Stimulated activated CD4-positive, alpha-beta T cell treated with anti-CD3 and anti-CD28 coated beads, TNF-alpha, amount 100 ng/mL, for 24 hours (primary cell): ENCODE measurements at places on chromosomes 4 and X.

DNA sequence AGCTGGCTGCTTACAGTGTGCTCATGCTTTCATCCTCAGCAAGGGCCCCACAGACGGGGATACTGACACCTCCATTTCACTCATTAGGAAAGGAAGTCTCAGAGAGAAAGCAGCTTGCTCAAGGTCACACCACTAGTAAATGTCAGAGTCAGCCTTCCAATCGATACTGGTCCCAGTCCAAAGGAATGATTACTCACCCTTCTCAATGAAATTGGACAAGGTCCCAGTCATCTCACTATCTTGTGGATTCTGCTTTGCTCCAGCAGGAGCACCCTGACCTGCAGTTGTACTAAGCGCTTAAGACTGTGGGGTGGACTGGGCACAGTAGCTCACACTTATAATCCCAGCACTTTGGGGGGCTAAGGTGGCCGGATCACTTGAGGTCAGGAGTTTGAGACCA is 132.2 kb upstream of the SLC34A2 start:
- no peak for DNase-seq

GRCh38 chr4:74032064-74032463 is 6.4 kb downstream of the CXCL3 start:
- no peak for DNase-seq

DNA sequence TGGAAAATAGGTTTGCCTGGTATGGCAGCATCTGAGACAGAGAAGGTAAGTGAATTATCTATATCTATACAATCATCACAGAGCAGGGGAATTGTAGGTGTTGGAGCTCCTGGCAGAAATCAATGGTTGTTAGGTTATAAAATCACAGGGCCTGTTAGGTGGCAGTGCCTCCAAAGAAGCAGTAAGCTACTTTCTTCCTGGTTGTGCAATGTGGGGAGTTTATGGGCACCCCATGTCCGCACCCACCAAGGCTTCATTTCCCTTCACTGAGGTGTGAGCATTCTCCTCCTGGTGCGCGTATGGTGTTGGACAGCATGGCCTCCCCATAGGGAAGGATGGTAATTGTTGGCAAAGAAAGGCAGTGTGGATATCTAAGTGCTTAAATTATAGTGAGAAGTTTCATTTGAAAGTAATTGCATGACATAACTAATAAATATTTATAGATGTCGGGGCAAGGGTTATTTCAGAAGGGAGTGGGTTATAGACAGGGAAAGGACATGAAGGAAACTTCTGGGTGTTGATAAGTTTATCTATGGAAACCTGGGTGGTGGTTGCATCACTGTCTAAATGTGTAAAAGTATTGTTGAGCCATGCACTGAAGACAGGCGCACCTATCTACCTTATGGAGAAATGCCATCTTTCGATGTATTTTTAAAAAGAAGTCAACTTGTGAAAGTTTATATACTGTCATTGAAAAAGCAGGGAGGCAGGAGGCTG is 153.7 kb downstream of the FRAS1 start:
- DNase-seq: no peak

- DNase-seq: no peak
These were observed 73.2 kb upstream of the AMOT start for GRCh38 chrX:112913807-112914206.

DNA sequence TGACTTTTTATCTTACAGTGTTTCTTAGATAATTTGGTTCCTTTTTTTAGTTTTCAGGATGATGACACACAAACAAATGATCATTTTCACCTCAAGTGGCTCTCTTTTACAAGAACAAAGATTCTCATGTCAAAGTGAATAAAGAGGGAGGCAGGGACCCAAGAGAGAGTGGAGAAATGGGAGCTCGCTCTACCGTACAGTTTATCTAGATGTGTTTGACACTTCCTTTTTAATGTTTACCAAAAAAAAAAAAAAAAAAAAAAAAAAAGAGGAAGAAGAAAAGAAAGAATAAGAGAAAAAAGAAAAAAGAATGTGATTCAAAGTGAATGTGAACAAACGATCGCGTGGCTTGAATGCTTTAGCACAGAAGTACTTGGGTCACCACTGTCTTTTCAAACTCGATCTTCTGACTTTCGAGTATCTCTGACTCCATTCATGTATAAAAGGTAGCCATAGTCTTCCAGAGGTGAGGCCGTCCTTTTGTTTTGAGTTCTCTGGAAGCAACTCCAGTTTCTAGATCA is 75.6 kb upstream of the GRXCR1 start:
- DNase-seq: no peak

GRCh38 chrX:140526171-140526570 is 21.3 kb upstream of the SOX3 start:
- DNase-seq: no peak

DNA sequence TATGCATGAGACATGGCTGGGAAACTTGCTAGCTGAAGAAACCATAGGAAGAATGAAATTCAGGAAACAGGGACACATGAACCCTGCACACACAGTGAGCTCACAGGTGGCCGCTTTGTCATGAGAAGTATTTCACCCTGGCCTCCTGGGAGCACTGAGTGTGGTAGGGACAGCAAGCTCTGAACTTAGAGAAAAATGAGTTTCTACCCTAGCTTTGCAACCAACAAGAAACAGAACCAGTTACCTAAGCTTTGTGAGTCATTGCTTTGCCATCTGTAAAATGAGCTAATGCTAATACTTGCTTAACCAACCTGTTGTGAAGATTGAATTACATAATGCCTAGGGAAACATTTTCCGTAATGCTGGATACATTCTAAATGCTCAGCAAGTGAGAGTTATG is 206.6 kb upstream of the HS3ST1 start:
- no peak for DNase-seq

DNA sequence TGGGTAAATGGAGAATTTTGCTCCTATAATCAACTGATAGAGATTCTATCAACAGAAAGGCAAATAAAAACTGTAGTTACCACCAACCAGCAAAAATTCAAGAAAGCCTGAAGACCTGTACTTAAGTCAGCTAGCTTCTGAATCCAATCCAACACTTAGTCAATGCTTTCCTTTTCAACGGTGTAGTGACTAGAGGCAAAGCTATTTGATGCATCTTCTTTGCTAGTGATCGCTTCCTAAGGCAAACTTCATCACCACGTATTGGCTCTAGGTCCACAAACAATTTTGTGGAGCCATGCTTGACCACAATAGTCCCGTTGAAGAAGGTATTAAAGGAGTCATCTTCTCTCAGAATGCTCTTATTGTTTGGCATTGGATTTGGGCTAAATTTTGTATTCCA is 25.0 kb upstream of the UBA6 start:
- DNase-seq: no peak

- DNase-seq: no peak
These were observed 1.0 kb upstream of the TLR1 start for GRCh38 chr4:38805530-38806145.

- no peak for DNase-seq
These were observed at the start of gene SH3D19 for GRCh38 chr4:151325111-151325948. TSS of gene SH3D19 (minus strand) at chr4:151325605. CDS start at chr4:151325352, 253 bp downstream.

DNA sequence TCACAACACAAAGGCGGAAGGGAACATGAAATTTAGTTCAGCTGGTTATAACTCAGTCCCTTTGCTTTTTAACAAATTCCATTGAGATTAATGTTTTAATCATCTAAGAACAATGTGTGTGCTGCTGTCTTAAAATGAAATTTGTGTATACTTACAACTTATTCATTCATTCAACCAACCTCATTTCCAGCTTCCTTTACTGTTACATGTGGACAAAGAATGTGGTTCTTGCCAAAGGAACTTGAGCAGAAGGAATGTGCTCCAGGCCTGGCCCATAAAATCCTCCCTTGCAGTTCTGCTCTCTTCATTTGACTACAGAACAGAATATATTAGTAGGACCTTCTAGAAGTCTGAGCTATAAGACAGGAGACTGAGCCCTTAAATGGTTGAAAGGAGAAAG is 176.8 kb upstream of the GLRA2 start:
- DNase-seq: no peak

- no peak for DNase-seq
These were observed 56.4 kb upstream of the SCML1 start for GRCh38 chrX:17680732-17681413.

GRCh38 chr4:142112451-142112850 is 476.1 kb downstream of the IL15 start:
- no peak for DNase-seq

- no peak for DNase-seq
These were observed 17.8 kb downstream of the TMSB15A start for GRCh38 chrX:102498732-102499131.

GRCh38 chrX:26586570-26586969 is 370.6 kb downstream of the MAGEB5 start:
- no peak for DNase-seq

- no peak for DNase-seq
These were observed 244.6 kb upstream of the BOD1L1 start for GRCh38 chr4:13872155-13872554.

DNA sequence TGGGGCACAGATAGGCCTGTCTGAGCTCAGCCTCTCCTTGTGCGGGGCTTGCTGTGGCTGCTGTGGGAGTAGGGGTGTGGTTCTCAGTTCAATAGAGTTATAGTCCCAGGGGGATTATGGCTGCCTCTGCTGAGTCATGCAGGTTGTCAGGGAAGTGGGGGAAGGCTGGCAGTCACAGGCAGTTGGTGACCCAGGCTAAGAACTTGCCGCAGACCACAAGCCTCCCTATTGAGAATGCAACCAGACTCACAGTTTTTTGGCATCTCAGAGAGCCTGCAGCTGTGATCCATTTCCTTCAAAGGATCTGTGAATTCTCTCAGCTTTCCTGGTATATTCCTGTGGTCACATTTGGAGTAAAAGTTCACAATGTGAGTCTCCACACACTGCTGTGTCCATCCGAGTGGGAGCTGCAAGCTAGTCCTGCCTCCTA is 364.9 kb downstream of the ZNF674 start:
- DNase-seq: no peak

GRCh38 chr4:114334884-114335330 is 263.7 kb upstream of the UGT8 start:
- DNase-seq: no peak

DNA sequence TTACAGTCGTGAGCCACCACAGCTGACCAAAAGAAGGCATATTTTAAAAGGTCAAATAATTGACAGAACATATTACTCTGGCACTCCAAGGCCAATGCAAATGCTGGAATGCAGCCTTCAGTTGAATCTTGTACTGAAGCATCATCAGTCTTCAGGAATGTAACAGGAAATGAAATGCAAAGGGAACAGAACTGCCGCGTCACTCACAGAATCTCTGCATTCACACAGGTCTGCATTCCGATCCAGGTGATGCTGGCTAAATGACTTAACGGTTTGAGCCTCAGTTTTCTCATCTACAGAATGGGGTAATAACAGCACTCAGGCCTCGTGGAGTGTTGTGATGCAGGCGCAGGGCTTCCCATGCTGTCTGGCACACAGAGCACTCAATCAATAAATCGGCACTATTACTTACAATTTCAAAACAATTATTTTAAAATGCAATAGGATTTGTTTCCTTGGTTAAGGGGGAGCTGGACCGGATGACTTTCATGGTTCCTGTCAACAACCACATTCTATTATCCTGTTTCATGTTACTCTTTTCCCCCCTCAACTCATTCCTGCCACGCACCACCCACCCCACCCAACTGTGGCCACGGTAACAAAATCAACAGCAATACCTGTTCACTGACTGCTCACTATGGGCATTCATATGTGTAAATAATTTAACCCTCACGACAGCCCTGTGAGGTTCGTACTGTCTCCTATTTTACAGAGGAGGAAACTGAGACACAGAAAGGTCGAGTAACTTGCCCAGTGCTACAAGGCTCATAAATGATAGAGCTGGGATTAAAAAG is 32.4 kb downstream of the IGFBP7 start:
- no peak for DNase-seq

DNA sequence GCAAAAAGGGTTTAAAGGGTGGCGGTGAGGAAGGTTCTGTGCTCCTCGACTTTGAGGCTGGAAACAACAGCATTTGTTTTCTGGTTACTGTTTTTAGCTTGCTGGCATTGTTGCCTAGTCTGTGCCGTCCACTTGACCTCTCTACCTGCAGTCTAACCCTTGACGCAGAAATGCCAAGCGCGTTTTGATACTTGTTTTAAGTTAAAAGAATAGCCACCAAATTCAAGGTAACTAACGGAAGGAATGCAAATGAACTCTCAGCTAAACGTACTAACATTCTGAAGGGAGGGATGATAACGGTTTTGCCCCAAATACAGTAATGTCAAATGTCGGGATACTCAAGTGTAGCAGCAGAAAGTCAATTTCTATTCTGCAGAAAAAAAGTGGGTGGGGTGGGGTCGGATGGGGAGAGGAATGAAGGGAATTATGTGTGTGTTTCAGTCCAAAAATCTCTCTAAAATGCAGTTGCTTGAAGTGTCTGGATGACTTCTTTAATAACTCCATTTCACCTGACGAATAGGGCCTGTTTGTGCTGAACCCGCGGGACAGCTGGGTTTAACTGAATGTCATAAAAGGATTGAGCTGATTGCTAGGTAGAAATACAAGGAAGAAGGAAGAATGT is 3.4 kb upstream of the NKX6-1 start:
- no peak for DNase-seq

GRCh38 chrX:19775830-19776485 is 111.4 kb downstream of the SH3KBP1 start:
- DNase-seq: no peak

DNA sequence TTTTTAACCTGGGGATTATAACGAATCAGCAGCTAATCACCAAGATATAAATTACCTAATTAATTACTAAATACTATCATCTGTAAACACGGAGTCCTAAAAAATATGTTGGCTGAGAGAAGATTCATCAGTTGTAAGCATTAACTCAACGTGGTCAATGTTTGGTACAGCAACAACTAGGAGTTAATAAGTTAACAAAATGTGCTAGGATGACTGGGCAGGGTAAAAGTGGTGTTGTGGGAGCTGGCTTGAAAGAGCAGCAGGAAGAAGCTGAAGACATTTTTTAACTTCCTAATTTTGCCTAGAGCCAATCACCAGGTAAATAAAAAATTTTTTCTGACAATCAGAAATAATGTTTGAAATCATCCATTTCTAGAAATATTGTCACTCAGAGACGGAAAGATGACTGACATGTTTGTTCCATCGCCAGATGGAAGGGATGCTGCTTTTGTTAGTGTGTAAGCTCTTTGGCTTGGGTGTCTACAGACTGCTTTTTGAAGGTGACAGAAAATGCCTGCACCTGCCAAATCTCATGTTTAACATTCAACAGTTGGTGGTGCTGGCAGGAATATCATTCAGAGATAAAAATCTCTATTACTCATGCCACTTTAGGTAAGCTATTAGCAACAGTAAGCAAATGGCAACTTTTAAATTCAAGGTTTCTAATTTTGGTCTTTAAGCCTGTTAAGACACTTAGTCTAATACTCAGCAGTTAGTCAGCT is 1126.9 kb downstream of the STPG2 start:
- DNase-seq: no peak

GRCh38 chr4:74357965-74358364 is 7.0 kb upstream of the EREG start:
- no peak for DNase-seq

DNA sequence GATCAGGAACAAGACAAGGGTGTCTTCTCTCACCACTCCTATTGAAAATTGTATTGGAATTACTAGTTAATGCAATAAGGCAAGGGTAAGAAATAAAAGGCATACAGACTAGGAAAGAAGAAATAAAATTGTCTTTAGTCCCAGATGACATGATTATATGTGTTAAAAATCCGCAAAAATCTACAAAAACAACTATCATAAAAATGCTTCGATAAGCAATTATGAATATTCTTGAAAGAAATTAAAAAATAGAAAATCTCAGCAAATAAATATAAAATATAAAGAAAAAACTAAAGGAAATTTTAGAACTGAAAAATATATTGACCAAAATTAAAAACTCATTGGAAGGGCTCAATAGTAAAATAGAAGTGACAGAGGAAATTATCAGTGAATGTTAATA is 243.3 kb downstream of the ZNF674 start:
- DNase-seq: no peak

- DNase-seq: no peak
These were observed 97.0 kb upstream of the DGKK start for GRCh38 chrX:50567636-50568035.

GRCh38 chr4:15506464-15506863 is 36.8 kb downstream of the CC2D2A start:
- no peak for DNase-seq
